ENCODE measurements at places on chromosomes 2 and 18.

DNA sequence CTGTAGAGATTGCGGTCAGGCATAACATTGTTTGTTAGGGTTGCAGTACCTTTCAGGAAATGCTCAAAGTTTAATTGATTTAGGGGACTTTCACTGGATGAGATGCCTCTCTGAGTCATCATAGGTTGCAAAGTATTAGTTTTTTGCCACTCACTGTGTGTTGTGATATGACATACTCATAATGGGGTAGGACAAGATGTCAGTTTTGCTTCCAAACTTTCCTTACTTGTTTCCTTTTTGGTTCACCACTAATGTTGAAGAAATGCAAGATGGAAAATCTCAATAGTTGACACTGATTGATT, 35.0 kb upstream of the PTH2R start:
- no peak for DNase-seq

DNA sequence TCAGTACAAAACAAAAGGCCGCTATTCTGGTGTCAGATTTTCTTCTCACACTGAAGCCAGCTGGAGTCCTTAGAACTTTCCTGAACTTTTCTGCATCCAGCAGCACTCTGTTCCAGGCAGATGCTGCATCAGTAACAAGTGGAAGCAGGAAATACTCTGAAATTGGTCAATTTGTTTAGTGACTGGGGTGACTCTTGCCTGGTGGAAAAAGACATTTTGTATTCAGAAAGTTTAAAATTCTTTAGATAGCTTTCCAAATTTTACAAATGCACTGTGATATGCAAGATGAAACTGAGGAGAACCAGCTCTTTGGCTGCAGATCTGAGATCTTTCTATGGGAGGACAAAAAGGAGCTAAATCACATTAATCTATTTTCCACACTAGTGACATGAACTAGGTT, 385.7 kb downstream of the NRXN1 start:
- DNase-seq, result no peak

DNA sequence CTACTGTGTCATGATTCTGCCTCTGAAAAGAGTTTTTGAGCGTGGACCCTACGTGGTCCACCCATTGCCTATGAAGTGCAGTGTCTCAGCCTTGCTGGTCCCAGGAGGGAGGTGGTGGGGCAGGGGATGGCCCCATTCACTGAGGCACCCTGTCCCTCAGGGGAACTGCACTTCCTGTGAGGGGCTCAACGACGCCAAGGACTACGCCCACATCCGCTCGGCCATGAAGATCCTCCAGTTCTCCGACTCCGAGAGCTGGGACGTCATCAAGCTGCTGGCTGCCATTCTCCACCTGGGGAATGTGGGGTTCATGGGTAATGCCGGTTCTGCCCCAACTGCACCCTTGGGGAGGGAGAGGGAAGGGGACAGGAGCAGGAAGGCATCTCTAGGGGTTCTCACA, 42.5 kb downstream of the MYO7B start:
- DNase-seq, result no peak

DNA sequence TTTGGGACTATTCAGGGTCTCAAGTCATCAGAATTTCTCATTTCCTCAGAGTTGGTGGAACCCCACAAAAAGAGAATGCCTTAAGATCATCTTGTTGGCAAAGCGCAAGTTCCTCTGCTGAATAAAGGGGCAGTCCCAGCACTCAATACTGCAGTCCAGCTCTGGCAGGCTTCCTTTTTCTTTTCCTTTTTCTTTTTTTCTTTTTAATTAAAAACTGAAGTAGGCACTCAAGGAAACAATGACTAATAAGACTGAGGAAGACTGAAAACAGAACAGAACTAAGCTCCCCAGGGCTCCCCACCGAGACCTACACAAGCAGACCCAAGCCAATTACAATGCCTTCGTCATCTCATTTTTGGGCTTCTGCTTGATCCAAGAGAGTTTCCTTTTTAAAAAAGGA, 82.0 kb downstream of the STK39 start:
- DNase-seq, result no peak

DNA sequence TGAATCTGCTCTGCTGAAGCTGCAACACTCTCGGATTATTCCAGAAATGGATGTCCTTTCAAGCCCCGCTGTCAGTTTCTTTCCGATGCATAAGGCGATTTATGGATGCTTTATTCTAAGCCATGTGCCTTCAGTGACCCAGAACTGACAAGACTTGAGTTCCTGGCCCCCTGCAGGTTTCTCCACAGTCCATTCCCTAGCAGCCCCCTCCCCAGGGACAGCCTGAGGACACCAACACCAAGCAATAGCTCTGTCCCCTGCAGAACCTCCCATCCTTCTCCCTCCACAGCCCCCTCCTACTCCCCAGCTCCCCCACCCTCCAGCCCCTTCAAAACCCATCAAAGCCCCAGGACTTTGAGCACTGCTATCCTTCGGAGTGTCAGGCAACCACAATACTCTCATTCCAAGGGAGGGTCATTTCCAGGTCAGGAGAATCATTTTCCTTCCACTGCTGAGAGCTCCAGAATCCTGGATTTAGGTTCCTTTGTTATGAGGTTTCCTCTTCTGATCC, 24.6 kb upstream of the SPP2 start:
- no peak for DNase-seq

GRCh38 chr2:238289574-238289973, 1.2 kb upstream of the PER2 start:
- DNase-seq, result no peak

DNA sequence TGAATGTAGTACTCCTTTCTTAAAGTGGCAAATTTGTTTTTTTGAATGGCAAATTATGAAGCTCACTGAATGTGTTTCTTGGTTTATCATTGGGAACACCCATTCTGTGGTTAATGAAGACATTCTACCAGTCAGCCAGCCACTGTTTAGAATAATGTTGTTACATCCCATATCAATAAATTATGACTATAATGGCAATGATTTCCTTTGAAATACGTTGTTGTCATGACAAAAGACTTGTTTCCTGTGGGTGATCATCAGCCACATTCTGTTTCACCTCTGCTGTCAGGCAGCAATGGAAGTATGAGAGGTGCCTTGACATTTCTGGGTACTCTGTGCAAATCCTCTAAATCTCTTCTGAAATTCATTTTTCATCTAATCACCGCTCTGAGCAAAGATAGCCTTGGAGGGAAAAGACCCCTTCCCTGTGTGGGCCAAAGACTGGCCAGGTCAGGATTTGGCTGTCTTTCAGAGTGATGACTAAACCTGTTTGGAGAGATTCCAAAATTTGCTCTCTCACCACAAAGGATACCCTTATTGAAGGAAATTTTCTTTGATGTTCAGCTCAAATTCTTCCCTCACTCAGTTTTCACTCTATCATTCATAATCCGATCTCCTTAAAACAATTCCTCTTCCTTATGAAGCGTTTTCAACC, 869.2 kb downstream of the BCL11A start:
- DNase-seq, result no peak

- DNase-seq, result no peak
Observed at GRCh38 chr2:135662088-135662487, 79.6 kb upstream of the UBXN4 start.

Measured in cortex of kidney (tissue), 1 donor.